ENCODE measurements at places on chromosomes 12 and 14. TPM values are rescaled to one million over a fixed set of nuclear protein-coding genes. Genes with fewer than 3 reads are reported as not detected.

SAMD15 gene
- 0.11 TPM for total RNA-seq

TEAD4 gene
- 23.9 TPM for total RNA-seq

KERA gene
- total RNA-seq, result 0.19 TPM

POMT2 gene
- 19.9 TPM for total RNA-seq

GPR84 gene
- total RNA-seq, result 0.22 TPM

Data from cardiac septum (tissue), 1 donor.